ENCODE measurements at places on chromosomes 13 and 19.

DNA sequence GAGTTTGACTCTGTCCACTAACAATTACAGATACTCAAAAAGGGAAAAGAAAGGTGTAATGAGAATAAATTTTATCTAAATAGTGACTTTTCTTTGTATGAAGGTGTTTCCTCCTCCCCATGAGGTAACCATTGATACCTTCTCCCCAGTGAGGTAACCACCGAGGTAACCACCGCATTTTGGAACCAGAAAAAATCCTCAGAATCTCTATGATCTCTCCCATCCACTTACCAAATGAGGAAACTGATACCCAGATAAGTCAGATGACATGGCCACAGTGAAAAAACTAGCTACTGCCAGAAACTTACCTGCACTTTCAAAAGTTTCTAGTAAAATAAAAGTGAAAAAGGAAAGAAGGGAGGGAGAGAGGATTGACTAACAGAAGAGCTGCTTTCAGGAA, 124.0 kb upstream of the FNDC3A start:
- DNase-seq: no peak

DNA sequence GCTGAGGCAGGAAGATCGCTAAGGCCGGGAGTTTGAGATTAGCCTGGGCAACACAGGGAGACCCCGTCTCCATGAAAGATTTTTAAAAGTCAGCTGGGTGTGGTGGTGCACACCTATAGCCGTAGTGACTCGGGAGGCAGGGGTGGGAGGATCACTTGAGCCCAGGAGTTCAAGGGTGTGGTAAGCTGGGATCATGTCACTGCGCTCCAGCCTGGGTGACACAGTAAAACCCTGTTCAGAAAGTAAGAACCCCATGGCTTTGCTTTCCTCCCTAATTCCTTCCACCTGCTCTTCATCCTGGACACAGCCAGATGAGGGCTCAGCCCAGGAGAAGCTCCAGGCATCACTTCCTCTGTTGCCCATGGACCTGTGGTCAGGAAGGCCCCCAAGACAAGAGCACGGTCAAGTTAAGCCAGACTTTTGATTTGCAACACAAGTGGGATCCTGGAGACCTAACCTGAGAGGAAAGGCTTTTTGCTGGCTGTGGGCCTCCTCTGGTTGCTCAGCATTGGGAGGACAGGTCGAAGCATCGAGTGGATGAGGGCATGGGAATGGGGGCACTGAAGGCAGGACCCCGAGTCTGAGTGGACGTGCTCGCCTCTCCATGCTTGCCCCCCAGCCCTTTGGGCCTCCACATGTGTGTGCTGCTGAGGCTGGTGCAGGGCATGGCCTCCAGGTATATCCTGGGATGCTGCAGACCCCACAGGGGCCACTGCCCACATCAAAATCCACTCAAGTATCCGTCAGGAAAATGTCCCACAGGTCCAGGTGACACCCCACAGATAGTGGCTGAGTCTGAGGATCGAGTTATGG, 25.4 kb downstream of the TUBA3C start:
- DNase-seq: no peak

GRCh38 chr19:28487999-28488398, 725.0 kb downstream of the UQCRFS1 start:
- DNase-seq: no peak

- DNase-seq: no peak
Measured at GRCh38 chr13:83372786-83373185, 509.5 kb downstream of the SLITRK1 start.

DNA sequence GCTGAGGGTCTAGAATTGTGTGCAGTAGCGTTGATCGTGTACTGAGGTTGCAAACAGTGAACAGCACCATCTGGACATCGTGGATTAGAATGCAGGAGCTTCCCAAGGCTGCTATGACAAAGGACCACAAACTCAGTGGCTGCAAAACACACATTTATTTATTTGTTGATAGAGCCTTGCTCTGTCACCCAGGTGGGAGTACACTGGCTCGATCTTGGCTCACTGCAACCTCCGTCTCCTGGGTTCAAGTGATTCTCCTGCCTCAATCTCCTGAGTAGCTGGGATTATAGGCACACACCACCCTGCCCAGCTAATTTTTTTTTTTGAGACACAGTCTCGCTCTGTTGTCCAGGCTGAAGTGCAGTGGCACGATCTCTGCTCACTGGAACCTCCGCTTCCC, 2.3 kb upstream of the UHRF1 start:
- no peak for DNase-seq

- DNase-seq: no peak
Measured at GRCh38 chr13:29582171-29582570, 13.3 kb downstream of the SLC7A1 start.

GRCh38 chr19:39379865-39380396, 11.0 kb downstream of the PAF1 start:
- DNase-seq: peak; percentile 53
